CD4-positive, alpha-beta T cell treated with Interleukin-2 at 100 ng/mL for 4 hours (primary cell): ENCODE measurements at places on chromosomes 16 and 17.

GRCh38 chr16:16092925-16093627 is 130.2 kb downstream of the ABCC6 start:
- no peak for DNase-seq

GRCh38 chr16:54411544-54411943 is 125.0 kb upstream of the IRX3 start:
- DNase-seq = no peak

DNA sequence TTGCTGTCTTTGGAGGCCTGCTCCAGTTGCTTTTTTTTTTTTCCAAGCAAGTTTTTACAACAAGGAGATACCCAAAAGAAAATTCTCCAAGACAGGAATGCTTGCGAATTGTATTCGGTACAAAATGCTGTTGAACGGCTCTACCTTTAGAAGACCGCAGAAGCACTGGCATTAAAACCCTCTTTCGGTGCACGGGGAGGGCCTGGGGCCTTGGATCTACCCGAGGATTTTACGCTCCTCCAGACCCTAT is 1.3 kb upstream of the HELZ start:
- DNase-seq = no peak

DNA sequence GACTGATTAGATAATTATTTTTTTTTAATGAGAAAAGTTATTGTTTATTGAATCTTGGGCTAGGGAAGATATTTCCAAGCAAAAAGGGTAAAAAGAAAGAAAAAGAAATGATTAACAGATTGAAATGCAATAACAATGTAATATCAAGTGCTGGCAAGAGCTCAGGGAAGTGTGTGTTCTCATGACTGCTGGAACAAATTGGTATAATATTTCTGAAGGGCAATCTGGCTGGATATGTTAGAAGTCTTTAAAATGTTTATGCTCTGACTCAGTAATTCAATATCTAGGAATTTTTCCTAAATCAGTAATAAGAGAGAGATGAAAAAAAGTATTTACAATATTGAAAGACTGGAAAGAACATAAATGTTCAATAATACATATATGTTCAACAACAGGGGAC is 7.6 kb upstream of the ZNF624 start:
- DNase-seq = no peak

- no peak for DNase-seq
Measured at GRCh38 chr16:72309001-72309400, 137.0 kb upstream of the PMFBP1 start.

- DNase-seq = no peak
Measured at GRCh38 chr16:450385-450784, 24.9 kb downstream of the RAB11FIP3 start.

DNA sequence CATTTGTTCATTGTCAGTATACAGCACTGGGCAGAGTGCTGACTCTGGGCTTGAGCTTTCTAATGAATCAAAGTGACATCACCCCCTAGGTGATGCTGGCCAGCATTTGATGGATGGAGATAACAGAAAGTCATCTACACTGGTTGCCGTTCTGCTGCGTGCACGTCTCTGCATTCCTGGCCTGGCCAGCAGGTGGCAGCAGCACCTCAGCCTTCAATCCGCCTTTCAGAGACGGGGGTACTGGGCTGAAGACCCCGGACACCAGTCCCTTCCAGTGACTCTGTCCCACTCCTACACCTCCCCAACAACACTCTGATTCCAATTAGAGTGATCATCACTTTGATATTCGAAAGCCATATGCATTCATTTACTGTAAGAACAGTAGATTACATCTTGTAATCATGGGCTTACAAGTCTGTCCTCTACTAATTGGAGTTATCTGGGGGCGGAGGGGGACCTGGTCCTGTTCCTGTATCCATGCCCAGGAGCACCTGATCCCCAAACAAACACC is 6.0 kb downstream of the CPSF4L start:
- DNase-seq = peak; percentile 53

DNA sequence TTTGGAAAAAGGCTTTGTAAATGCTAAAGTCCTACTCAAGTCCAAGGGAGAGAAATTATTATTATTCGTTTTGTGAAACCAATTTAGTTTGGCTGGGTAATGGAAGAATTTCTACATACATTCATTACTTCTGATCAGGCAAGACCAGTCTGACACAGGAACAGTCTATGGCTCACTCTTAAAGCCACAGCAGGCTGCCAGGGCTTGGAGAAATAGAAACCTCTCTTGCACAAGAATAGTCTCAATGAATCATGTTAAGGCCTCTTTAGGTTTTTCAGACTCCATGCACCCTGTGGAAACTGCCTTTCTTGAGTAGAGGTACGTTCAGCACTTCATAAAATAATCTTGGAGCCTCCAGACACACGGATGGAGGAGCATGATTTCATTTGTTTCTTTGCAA is 167.7 kb downstream of the IRX3 start:
- DNase-seq = no peak

DNA sequence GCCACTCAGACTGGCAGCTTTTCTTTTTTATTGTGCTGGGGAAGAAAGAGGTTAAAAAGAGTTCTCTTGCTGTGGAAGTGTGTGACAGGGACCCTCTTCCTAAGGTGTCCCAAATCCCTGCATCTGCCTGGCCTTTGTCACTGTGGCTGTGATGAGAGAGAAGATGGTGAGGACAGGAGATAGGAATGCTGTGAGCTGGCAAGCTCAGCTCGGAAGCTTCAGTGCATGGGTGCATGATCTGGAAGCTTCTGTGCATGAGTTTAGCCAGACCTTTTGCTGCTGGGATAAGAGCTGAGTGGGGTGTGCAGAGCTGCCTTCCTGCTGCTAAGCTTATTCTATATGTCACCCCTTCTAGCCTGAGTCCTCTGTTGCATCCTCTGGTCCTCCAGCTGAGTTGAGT is 103.3 kb upstream of the CACNG3 start:
- no peak for DNase-seq

GRCh38 chr16:55350984-55351383 is 27.0 kb downstream of the IRX6 start:
- no peak for DNase-seq

GRCh38 chr16:17335826-17336529 is 134.8 kb downstream of the XYLT1 start:
- no peak for DNase-seq

DNA sequence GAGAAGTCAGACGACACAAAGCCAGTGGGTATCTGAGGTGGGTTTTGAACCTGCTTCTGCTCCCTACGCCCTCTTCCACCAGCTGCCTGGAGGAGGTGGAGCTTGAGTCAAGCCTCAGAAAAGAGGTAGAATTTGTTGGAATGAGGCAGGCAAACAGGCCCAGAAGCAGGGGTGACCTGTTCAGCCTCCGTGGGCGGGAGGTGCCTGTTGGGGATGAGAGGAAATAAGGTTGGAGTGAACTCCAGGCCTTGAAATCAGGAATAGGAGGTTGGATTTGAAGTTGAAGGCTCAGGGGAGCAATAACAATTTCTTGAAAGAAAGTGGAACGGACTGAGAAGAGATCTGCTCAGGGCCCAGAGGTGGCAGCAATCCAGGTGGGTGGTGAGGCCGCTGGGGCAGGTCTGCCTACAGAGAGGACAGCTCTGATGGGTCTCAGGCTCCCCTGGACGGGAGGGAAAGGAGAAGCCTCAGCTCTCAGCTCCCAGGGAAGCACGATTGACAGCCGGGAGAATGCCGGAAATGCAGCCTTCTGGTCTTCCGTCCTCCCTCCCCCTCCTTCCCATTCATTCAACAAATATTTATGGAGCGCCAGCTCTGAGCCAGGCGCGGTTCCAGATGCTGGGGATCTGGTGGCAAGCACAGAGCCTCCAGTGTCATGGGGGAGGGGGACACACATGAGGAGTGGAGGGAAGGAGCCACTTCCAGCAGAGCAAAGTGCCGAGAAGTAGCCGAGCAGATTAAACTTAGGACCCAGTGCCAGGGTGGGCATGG is 61.9 kb upstream of the CIBAR2 start:
- DNase-seq = no peak

GRCh38 chr16:50547340-50548124 is 664 bp upstream of the NKD1 start:
- peak; percentile 88 for DNase-seq

- DNase-seq = no peak
Measured at GRCh38 chr16:3787924-3788661, 70.8 kb upstream of the TRAP1 start.

- DNase-seq = no peak
Measured at GRCh38 chr16:2058872-2059271, 11.1 kb downstream of the TSC2 start.
